ENCODE measurements at places on chromosomes 4 and X.

DNA sequence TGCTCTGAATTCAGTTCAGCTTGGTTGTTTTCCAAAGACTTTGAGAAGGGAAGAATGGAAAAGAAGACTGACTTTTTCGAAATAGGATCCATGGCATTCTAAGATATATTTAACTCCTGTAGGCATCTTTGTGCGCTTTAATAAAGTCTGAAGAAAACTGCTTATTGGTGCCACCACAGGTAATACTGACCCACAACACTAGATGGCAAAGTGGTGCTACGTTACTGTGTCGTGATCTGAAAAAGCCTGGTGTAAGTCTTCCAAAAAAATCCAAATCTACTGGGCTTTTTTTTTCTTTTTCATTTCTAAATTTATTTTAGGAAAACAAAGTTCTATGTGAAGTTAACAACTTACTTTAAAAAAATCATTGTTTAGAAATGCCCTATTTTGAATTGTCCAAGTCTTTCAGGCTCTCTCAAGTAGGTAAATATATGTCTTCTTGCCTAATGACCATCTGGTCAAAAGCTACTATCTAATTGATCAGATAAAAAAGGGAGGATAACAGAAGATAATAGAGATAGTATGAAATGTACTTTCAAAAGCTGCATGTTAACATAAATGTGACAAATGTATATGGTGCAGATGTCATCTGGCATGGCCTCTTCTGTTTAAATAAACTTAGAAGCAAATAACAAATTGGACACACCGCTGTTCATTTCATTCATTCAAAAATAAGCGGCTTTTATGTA, 47.0 kb upstream of the MID1IP1 start:
- DNase-seq = no peak

DNA sequence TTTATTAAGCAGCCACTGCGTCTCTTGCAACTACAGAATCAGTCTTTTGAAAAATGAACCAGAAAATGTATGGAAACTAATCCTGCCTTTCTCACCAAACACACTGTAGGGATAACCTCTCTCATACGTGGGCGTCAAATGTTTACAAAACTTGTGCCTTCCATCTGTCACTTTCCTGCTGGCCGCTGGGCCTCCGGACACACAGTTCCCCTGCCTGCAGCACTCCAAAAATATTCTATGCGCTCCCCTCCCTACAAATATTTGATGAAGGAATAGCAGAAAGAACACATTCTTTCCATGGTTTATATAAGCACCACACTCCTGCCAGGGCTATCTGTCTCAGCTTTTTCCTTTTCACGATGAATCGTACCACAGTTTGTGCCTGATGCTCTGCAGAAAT, 14.9 kb upstream of the CYTL1 start:
- no peak for DNase-seq

DNA sequence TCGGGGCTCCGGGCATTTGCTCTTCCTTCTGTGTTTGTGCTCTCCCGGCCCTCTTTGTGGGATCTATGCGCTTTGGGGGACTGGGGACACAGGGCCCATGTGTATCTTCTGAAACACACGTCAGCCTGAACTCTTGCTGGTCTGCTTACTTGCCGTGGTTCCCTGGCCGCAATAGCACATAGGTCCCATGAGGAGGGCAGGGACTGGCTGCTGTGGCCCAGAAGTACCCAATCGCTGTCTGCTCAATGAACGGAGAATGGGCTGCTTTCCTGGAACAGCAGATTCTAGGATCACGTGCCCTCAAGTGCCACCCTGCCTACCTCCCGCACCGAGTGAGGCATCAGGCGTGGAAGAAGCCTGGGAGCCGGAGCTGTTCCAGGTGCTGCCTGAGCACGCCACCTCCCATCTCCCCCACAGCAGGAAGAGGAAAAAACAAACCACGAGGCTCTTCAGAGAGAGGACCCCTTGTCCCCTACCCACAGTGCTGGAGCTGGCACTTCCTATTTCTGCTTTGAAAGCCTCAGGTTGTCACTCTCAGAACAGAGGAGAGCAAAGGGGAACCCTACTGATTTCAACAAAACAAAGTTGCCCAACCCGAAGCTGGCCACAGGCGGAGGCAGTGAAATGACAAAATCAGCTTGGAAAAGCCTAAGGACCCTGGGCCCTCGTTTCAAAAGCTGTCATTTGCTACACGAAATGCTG, 3.8 kb downstream of the G6PD start:
- no peak for DNase-seq

DNA sequence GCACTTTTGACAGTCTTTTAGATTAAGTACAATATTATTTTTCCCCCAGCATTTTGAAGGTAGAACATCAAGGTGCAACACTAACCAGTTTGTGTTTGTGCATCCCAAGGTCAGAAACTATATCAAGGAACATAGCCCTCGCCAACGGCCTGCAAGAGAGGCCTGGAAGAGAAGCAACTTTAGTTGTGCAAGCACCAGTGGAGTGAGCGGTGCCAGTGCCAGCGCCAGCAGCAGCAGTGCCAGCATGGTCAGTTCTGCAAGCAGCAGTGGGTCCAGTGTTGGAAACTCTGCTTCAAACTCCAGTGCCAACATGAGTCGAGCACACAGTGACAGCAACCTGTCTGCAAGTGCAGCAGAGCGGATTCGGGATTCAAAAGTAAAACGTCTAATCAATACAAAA, 21.7 kb downstream of the FAM199X start:
- no peak for DNase-seq

- DNase-seq = no peak
Measured at GRCh38 chr4:10201381-10202223, 85.0 kb upstream of the WDR1 start.

- no peak for DNase-seq
Measured at GRCh38 chrX:22041907-22042530, 9.9 kb downstream of the PHEX start.

GRCh38 chr4:148849581-148849980, 407.4 kb upstream of the NR3C2 start:
- DNase-seq = no peak
